Heart left ventricle (tissue), 16 donors: ENCODE measurements at places on chromosomes 3 and 15. TPM values are rescaled to one million over a fixed set of nuclear protein-coding genes. Genes with fewer than 3 reads are reported as not detected.

- H3K27ac ChIP-seq: peak overlapping the region; percentile 97
- DNase-seq: no peak
- H3K36me3 ChIP-seq: no peaks in the 10 kb centered on the region
- H3K4me3 ChIP-seq: peak overlapping the region; percentile 53
Measured at GRCh38 chr15:85329561-85330422, 50.6 kb upstream of the AKAP13 start.

GRCh38 chr3:190155752-190156151, 35.1 kb upstream of the P3H2 start:
- no peaks in the 10 kb centered on the region for H3K4me1 ChIP-seq
- H3K27me3 ChIP-seq: no peaks in the 10 kb centered on the region
- H3K36me3 ChIP-seq: no peaks in the 10 kb centered on the region

GRCh38 chr3:109597444-109597843, 260.1 kb upstream of the DPPA4 start:
- no peaks in the 10 kb centered on the region for H3K27me3 ChIP-seq
- no peak overlapping the region for H3K27ac ChIP-seq
- no peak overlapping the region for H3K4me3 ChIP-seq
- H3K36me3 ChIP-seq: no peaks in the 10 kb centered on the region
- H3K4me1 ChIP-seq: no peaks in the 10 kb centered on the region
- no peak for DNase-seq

- H3K4me3 ChIP-seq: no peak overlapping the region
- no peak for DNase-seq
- no peaks in the 10 kb centered on the region for H3K36me3 ChIP-seq
- H3K27me3 ChIP-seq: no peaks in the 10 kb centered on the region
- peaks cover 24% of the 10 kb centered on the region for H3K4me1 ChIP-seq
Measured at GRCh38 chr15:51879555-51879954, 50.1 kb downstream of the TMOD3 start.

GRCh38 chr15:28943146-28943545, 57.4 kb downstream of the APBA2 start:
- no peaks in the 10 kb centered on the region for H3K36me3 ChIP-seq
- H3K27me3 ChIP-seq: no peaks in the 10 kb centered on the region
- no peak for DNase-seq
- H3K4me3 ChIP-seq: no peak overlapping the region
- no peak overlapping the region for H3K27ac ChIP-seq
- H3K4me1 ChIP-seq: no peaks in the 10 kb centered on the region

GRCh38 chr15:88476635-88477060, 9.1 kb downstream of the MRPS11 start:
- H3K27me3 ChIP-seq: no peaks in the 10 kb centered on the region
- peaks cover 3% of the 10 kb centered on the region for H3K4me1 ChIP-seq
- peak overlapping the region; percentile 10 for H3K27ac ChIP-seq
- H3K36me3 ChIP-seq: peaks cover 71% of the 10 kb centered on the region

- no peaks in the 10 kb centered on the region for H3K36me3 ChIP-seq
- H3K27ac ChIP-seq: no peak overlapping the region
- DNase-seq: peak; percentile 30
- H3K4me1 ChIP-seq: peaks cover 6% of the 10 kb centered on the region
Measured at GRCh38 chr15:47184003-47184907, 533.0 kb upstream of the SEMA6D start.

- DNase-seq: no peak
- no peaks in the 10 kb centered on the region for H3K36me3 ChIP-seq
- no peaks in the 10 kb centered on the region for H3K27me3 ChIP-seq
- peaks cover 1% of the 10 kb centered on the region for H3K4me1 ChIP-seq
Measured at GRCh38 chr3:128597900-128598299, 52.7 kb downstream of the RPN1 start.

DNA sequence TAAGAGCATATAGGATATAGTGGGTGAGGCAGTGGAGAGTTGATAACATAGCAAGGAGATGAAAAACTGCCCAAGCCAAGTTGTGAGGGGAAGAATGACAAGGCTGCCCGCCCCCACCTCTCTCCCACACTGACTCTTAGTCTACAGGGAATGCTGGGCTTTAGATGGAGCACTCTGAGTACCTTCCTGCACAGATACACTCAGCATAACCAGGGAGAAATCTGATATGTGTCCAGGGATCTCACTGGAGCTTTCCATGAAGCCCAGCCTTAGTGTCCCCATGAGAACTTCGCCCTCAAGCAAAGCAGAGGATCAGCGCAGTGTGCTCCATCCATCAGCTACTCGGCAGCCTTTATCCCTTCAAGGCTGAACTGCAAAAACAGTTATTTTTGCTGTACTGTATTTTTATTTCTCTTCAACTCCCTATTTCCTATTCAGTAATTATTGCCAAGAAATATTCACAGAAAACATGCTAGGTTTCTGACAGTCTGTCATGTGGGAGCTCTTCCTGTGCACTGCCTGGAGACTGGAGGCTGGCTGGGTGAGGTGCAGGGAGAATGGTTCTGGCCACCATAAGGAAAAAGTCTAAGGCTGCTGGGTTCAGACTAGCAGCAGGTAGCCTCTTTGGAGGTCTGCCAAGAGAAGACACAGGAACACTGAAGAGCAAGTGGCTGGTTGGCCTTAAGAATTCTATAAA, 475.2 kb upstream of the PPP2R3A start:
- no peaks in the 10 kb centered on the region for H3K4me1 ChIP-seq
- no peak for DNase-seq
- H3K27me3 ChIP-seq: no peaks in the 10 kb centered on the region
- no peaks in the 10 kb centered on the region for H3K36me3 ChIP-seq
- no peak overlapping the region for H3K27ac ChIP-seq

GRCh38 chr3:195113048-195113447, 157.9 kb downstream of the XXYLT1 start:
- H3K27me3 ChIP-seq: no peaks in the 10 kb centered on the region
- no peak overlapping the region for H3K4me3 ChIP-seq
- no peaks in the 10 kb centered on the region for H3K4me1 ChIP-seq

GRCh38 chr15:93899817-93900216, 331.5 kb upstream of the MCTP2 start:
- no peaks in the 10 kb centered on the region for H3K27me3 ChIP-seq
- no peak overlapping the region for H3K27ac ChIP-seq
- H3K36me3 ChIP-seq: no peaks in the 10 kb centered on the region
- H3K4me3 ChIP-seq: no peak overlapping the region
- no peaks in the 10 kb centered on the region for H3K4me1 ChIP-seq
- no peak for DNase-seq

GRCh38 chr15:52421029-52421428, 107.7 kb downstream of the MYO5A start:
- peaks cover 8% of the 10 kb centered on the region for H3K4me1 ChIP-seq
- no peak overlapping the region for H3K4me3 ChIP-seq
- H3K27me3 ChIP-seq: no peaks in the 10 kb centered on the region
- no peak for DNase-seq
- H3K36me3 ChIP-seq: peaks cover 2% of the 10 kb centered on the region

GRCh38 chr3:32095431-32095830, 11.0 kb upstream of the GPD1L start:
- H3K27me3 ChIP-seq: no peaks in the 10 kb centered on the region
- no peak overlapping the region for H3K27ac ChIP-seq
- H3K4me3 ChIP-seq: no peak overlapping the region
- H3K36me3 ChIP-seq: no peaks in the 10 kb centered on the region
- no peaks in the 10 kb centered on the region for H3K4me1 ChIP-seq
- no peak for DNase-seq

DNA sequence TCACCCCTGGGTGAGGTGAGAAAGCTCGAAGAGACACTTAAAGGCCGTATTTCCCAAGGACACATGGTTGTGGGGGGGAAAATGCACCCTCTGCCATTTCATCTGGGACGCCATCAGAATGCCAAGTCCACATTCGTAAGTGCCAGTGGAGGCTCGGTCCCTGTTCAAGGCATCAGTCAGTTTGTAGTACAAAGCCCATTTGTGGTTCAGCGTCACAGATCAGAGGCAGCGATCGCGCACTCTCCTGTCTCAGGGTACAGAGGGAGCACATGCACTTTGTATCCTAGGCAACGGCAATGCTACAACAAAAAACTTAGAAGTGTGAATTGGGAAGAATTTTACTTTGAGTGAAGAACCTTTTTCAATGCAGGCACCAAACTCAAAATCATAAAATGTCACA, 27.2 kb downstream of the SEMA6D start:
- H3K4me1 ChIP-seq: peaks cover 3% of the 10 kb centered on the region
- no peak overlapping the region for H3K27ac ChIP-seq

- peaks cover 6% of the 10 kb centered on the region for H3K27me3 ChIP-seq
- no peak for DNase-seq
- H3K36me3 ChIP-seq: no peaks in the 10 kb centered on the region
- no peak overlapping the region for H3K4me3 ChIP-seq
- H3K27ac ChIP-seq: no peak overlapping the region
Measured at GRCh38 chr15:80411788-80412288, 7.7 kb downstream of the ARNT2 start.

- no peak for DNase-seq
- no peaks in the 10 kb centered on the region for H3K27me3 ChIP-seq
- no peak overlapping the region for H3K4me3 ChIP-seq
- no peak overlapping the region for H3K27ac ChIP-seq
- H3K4me1 ChIP-seq: no peaks in the 10 kb centered on the region
Measured at GRCh38 chr3:161401389-161401788, 30.1 kb upstream of the SPTSSB start.

GRCh38 chr15:45091576-45091975, 22.4 kb downstream of the DUOX2 start:
- no peaks in the 10 kb centered on the region for H3K27me3 ChIP-seq
- no peak overlapping the region for H3K4me3 ChIP-seq
- H3K27ac ChIP-seq: no peak overlapping the region
- no peaks in the 10 kb centered on the region for H3K36me3 ChIP-seq
- no peak for DNase-seq
- H3K4me1 ChIP-seq: no peaks in the 10 kb centered on the region

- no peak overlapping the region for H3K27ac ChIP-seq
- no peak overlapping the region for H3K4me3 ChIP-seq
- no peaks in the 10 kb centered on the region for H3K36me3 ChIP-seq
- H3K4me1 ChIP-seq: no peaks in the 10 kb centered on the region
Measured at GRCh38 chr3:132273036-132273435, 44.2 kb upstream of the ACP3 start.

- no peaks in the 10 kb centered on the region for H3K27me3 ChIP-seq
- no peak for DNase-seq
- H3K36me3 ChIP-seq: no peaks in the 10 kb centered on the region
Measured at GRCh38 chr15:25620466-25620865, 181.6 kb upstream of the UBE3A start.

GRCh38 chr3:121995161-121996137, 26.6 kb downstream of the ILDR1 start:
- peaks cover 55% of the 10 kb centered on the region for H3K4me1 ChIP-seq

DNA sequence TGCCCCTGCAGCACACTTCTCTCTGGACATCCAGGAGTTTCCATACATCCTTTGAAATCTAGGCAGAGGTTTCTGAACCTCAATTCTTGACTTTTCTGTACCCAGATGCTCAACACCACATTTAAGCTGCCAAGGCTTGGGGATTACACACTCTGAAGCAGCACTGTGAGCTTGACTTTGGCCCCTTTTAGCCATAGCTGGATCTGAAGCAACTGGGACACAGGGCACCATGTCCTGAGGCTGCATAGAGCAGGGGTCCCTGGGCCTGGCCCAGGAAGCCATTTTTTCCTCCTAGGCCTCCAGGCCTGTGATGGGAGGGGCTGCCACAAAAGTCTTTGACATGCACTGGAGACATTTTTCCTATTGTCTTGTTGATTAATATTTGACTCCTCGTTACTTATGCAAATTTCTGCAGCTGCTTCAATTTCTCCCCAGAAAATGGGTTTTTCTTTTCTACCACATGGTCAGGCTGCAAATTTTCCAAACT, 694.0 kb downstream of the DIPK2A start:
- H3K36me3 ChIP-seq: no peaks in the 10 kb centered on the region
- no peak overlapping the region for H3K4me3 ChIP-seq
- H3K27ac ChIP-seq: no peak overlapping the region
- no peaks in the 10 kb centered on the region for H3K27me3 ChIP-seq
- no peak for DNase-seq

DNA sequence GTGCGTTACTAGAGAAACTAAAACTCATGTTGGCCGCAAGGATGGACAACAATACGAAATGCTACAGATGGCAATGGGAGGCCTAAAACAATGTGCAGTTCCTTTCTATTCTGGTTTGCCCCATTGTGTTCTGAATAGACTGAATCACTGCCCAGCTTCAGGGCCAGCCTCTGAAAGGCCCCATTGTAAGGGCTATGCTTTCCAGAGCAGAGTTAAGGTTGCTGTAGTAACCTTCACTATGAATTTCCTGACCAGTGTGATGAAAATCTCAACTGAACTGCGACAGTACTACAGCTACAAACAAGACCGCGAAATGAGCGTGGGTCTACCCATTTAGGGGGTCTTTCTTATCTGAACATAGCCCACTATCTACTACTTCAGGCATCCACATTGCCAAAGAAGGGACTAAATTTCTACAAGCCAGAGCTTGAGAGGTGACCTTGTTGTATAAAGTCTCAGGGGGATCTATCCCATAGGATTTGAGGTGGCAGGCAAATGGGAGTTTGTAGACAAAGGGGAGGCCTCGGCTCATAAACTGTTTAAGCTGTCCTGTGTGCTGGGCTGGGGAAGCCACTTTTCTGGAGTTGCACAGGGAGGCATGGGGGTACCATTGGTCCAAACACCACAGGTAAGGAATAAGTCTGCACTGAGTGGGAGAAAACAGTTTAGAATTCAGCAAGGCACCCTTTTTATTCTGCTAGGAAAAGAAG, 80.1 kb downstream of the MYO1E start:
- H3K27ac ChIP-seq: peak overlapping the region; percentile 27
- H3K4me3 ChIP-seq: no peak overlapping the region
- no peaks in the 10 kb centered on the region for H3K27me3 ChIP-seq
- H3K36me3 ChIP-seq: no peaks in the 10 kb centered on the region
- no peak for DNase-seq
- H3K4me1 ChIP-seq: peaks cover 71% of the 10 kb centered on the region

GRCh38 chr3:42421818-42422796, 11.7 kb upstream of the LYZL4 start:
- H3K27me3 ChIP-seq: no peaks in the 10 kb centered on the region
- H3K4me1 ChIP-seq: no peaks in the 10 kb centered on the region
- H3K36me3 ChIP-seq: no peaks in the 10 kb centered on the region
- no peak overlapping the region for H3K4me3 ChIP-seq
- DNase-seq: no peak
- no peak overlapping the region for H3K27ac ChIP-seq

DNA sequence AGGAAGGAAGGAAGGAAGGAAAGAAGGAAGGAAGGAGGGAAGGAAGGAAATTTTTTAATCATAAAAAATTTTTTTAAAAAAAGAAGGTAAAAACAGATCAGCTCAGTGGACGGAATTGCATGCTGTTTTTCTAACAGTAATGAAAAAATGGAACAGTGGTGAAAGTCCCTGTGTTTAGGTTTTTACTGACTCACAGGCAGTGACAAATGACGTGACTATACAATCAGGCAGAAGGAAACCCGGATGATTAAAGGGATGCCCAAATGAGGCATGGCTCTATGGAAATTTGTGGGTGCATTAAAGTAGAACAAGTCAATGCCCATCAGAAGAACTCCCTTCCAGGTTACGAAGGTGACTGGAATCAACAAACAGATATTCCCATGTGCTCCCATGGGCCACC, 135.0 kb downstream of the IMPG2 start:
- no peaks in the 10 kb centered on the region for H3K4me1 ChIP-seq
- H3K4me3 ChIP-seq: no peak overlapping the region
- no peaks in the 10 kb centered on the region for H3K36me3 ChIP-seq

Gene CD200R1
- 0.75 TPM for total RNA-seq

Gene COL8A1
- 39.2 TPM for total RNA-seq

Gene C2CD4B
- total RNA-seq: 3.8 TPM

Gene ACSBG1
- total RNA-seq: 0.05 TPM

Gene LSMEM2
- total RNA-seq: 68.3 TPM

Gene DNAJC13
- total RNA-seq: 38.0 TPM

Gene GP5
- total RNA-seq: not detected

Gene ANKRD28
- total RNA-seq: 23.0 TPM

Gene SLC24A1
- total RNA-seq: 2.1 TPM

Gene PLSCR5
- not detected for total RNA-seq

Gene SH3GL3
- 0.91 TPM for total RNA-seq

Gene ZKSCAN7
- 2.2 TPM for total RNA-seq

Gene C3orf33
- total RNA-seq: 8.8 TPM

Gene LXN
- 21.8 TPM for total RNA-seq
